ENCODE measurements at places on chromosomes 3 and 15. TPM values are rescaled to one million over a fixed set of nuclear protein-coding genes. Genes with fewer than 3 reads are reported as not detected.

- no peak for DNase-seq
These were observed 135.4 kb downstream of the SNRPN start for GRCh38 chr15:25090073-25090733.

- DNase-seq = no peak
These were observed 12.7 kb downstream of the SEC61A1 start for GRCh38 chr3:128064962-128065361.

The C3orf20 gene
- total RNA-seq = not detected

The ROBO2 gene
- total RNA-seq = 3.4 TPM

All from adrenal gland (tissue), 19 donors.